ENCODE measurements at places on chromosomes 3 and 15.
A peak's percentile ranks its signal among the peaks of the same experiment; 100 is the strongest.

DNA sequence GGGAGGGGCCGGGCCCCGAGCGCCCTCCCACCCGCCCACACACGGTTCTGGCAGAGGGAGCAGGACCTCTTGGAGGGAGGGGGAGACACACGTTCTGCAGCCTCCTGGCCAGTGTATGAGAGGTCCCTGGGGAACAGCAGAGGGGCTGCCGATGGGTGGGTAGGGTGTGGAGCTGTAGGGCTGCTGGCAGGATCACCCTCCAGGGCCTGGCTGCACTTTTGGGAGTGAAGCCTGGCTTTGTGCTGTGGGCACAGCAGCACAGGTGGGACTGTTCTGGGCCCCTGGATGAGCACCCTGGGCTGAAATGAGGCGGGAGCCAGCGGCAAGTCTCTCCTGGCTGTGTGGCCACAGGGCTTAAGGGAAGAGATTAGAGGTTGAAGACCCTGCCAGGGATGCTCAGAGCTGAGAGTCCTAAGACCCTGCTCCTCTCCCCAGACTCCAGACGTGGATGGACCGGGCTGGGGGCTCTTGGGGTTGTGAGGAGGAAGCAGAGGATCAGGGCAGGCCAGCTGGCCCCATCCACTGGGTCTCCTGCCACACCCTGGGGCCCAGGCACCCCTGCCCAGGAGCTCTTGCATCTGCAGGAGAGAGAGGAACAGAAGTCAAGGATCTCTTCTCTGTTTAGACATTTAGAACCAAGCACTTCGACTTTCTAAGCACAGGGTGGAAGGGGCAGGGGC is 45.2 kb downstream of the RGMA start:
- no peak for DNase-seq

- DNase-seq = peak; percentile 41
These were observed 14.2 kb downstream of the GRIP2 start for GRCh38 chr3:14525685-14526631.

DNA sequence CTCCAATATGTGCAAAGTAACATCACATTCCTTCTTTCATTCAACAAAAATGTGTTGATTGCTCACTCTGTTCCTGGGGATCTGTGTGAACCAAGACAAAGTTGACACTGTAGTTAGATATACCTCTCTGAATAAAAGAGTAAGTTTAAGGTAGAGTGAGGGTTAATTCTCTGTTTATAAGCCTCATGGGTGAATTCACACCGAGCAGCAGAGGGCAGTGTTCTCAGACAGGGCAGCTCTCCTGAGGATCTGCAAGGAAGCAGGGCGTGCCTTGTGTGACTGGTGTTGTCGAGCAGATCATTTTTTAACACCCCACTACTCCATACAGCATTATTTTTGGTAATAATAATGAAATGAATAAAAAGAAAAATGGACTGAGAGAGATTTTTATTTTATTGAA is 34.4 kb downstream of the PAQR9 start:
- DNase-seq = peak; percentile 24

GRCh38 chr3:72636969-72637597 is 211.2 kb downstream of the SHQ1 start:
- no peak for DNase-seq

- no peak for DNase-seq
These were observed 104.8 kb upstream of the RAD18 start for GRCh38 chr3:9068051-9068450.

DNA sequence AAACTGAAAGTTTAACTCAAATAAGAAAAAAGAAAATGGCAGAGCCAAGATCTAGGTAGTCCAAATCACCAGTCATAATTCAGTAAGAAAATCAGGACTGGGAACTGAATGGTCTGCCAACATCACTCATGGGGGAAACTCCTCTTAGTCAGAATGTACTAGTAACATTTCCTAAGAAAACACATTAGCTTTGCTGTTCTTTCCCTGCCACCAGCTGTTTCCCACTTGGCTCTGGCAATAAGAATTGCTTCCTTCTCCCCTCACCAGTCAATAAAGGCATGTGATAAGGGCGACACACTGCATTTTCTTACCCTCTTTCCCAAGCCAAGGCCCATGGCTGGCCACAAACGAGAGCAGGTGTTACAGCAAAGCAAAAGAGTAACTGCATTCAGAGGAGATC is 46.1 kb downstream of the PIK3R4 start:
- DNase-seq = no peak

GRCh38 chr3:50806031-50806430 is 131.3 kb downstream of the DOCK3 start:
- no peak for DNase-seq

DNA sequence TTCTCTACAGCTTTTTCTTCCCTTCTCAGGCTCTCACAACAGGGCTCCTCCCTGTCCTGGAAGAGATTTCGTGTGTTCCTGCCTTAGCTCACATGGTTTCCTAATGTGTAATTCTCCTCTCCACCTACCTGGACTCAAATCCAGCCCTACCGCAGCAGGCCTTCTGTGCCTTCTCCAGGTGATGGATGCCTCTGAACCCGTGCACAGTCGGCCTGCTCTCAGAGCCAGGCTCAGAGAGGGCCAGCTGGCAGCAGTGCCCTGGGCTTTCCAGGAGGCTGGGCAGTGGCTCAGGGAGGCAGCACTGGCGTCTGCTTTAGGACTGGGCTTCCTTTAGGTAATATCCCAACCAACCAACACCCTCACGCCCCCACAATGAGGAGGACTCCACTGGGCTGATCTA is 123.2 kb upstream of the TMC3 start:
- DNase-seq = no peak

DNA sequence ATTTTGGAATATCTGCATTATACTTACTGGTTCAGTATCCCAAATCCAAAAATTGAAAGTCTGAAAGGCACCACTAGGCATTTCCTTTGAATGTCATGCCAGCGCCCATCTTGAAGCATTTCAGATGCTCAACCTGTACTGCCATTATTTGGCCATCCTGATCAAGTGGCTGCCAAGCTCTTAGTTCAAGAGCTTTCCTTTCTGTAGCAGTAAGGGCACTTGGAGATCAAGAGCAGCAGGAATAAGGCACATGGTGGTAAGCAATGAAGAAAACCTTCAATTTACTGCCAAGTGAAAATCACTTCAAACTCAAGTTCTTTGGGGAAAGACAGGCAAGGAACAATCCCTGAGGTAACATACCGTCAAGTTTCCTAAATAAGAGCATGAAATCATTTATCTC is 10.0 kb downstream of the RHOA start:
- DNase-seq = no peak

Measured in fibroblast of skin of right biceps (primary cell).